ENCODE measurements at places on chromosomes 2 and 18.

GRCh38 chr2:182545420-182546167, 118.8 kb upstream of the PDE1A start:
- no peak for DNase-seq

- DNase-seq = no peak
Measured at GRCh38 chr2:183950673-183951072, 647.7 kb upstream of the ZNF804A start.

DNA sequence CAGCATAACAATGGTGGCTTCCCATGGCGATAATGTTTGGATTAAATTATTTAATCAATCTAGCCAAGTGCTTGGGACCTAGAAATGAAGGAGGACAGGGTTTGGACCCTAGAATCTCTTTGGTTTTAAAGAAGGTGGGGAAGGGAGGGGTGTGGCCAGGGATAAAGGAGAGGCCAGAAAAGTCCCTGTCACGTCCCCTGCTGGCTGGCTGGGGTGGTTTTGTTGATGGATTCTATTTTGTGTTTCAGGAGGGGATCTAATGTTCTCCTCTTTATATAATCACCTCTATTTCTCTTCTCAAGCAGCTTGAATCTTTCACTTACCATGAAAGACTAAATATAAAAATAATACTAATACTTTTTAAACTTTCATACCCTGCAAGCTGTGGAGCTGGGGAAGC, 52.6 kb upstream of the GALR1 start:
- no peak for DNase-seq

- no peak for DNase-seq
Measured at GRCh38 chr2:23618794-23619530, 234.0 kb downstream of the KLHL29 start.

DNA sequence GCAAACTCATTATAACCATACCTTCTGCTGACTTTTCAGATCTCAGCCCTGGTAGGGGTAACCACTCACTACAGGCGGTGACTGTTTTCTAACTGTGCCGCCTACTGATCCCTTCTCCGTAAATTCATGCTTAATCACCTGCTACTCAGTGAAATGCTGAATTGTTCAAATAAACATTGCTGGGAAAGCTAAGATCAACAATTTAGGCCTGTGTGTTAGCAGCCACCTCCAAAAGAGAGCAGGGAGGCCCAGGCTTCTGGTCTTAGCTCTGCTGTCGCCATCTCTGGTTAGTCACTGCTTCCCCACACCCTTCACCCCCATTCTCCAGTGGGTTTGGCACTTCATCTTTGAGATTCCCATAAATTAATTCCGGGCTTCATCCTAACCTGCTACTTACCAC, 21.8 kb upstream of the NT5C1B start:
- DNase-seq = no peak

DNA sequence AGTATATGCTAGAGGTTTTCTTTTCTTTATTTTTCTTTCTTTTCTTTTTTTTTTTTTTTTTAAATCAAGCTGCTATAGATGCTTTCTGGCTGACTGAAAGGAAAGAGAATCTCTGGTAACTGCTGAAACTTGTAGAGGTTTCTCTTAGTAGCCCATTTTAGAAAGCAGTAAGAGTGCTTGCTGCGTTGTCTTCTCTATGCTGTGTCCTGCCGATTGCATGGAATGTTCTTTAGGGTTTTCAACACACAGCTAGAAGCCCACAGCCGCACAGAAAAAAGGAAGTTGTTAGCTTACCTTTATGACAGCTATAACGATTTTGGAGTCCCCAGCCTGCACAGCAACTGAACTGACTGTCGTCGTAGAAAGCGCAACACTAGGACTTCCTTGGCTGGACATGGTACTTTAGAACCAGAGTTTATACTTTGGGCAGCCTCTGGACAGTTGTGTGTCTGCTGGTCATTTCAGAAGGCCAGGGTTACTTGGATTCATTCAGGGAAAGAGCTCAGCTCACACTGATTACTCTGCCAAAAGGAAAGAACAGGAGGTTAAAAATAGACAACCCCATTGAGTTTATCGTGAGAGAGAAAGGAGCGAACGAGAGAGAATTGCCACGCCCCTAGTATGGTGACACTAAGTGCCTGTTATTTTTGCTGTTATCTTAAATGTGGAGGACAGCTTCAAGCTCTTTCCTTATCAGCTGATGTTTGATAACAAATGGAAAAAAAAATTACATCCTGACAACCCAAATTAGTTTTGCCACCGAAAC, at the start of gene CCDC141:
Gene CCDC141, minus strand, starts transcription at position 592 of the 766 bp plus-strand sequence. Its CDS starts 196 bp downstream, at position 396.
- no peak for DNase-seq

Measured in endothelial cell (in vitro differentiated cells).